ENCODE measurements at places on chromosomes 1 and 21.

- no peak for DNase-seq
Observed at GRCh38 chr1:44424747-44425146, 19.7 kb downstream of the RNF220 start.

GRCh38 chr1:6416295-6416656, 3.4 kb downstream of the HES2 start:
- DNase-seq = no peak

GRCh38 chr1:91552091-91552490, 51.4 kb downstream of the CDC7 start:
- no peak for DNase-seq

DNA sequence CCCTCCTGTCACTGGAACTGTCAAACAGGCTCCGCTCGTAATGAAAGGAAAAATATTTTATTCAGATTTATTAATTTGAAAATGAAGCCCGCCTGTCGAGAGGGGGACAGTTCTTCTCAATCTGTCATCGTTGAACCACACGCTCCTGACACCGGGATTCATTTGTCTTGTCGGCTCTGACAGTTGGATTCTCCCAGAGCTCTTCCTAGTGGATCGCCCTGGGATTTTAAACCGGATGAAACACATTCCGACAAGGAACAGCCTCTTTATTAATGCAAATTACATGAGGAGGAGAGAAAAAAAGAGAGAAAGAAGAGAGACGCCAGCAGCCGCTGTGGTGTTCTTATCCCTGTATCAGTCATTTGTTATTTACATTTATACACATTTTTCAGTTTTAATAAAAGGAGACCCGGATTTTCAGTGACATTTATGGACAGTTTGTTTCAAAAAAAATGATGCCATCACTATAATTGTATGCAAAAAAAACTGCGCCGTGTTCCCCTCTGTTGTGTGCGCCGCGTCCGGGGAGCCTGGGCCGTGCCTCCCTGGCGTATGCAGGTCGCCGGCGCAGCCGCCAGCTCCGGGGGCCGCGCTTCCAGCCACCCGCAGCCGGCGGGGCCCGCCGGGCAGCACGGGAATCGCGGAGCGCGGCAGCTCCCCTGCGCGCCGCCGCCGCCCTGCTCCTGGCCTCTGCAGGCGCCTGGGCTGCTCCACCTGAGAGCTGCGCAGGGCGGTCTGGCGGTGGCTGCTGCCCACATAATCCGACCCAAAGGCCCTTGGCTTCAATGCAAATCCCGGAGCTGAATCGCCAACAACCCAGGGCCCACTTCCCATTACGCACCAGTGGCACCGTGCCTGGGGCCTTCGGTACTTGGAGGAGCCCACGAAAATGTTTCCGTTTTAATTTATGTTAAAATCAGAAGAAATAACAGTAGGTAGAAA, 237.9 kb upstream of the PBX1 start:
- no peak for DNase-seq

DNA sequence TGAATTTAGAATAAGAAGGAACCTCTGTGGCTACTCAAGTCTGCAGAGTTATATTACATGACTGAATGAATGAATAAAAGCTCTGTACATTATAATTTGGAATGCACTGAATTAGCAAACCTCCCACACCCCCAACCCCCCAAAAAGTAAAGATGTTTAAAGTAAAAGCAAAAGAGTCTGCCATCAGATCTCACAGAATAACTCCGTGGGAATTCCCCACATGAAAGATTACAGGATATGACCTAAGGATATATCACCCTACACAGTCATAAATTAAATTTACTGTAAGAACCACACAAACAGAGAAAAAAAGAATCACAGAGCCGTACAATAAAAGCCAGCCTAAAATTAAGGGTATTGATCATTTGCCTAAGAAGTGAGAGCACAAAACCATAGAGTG, 587.3 kb downstream of the PTPRC start:
- DNase-seq = no peak

- no peak for DNase-seq
Observed at GRCh38 chr1:76219366-76219818, 144.8 kb downstream of the ST6GALNAC3 start.

- no peak for DNase-seq
Observed at GRCh38 chr1:58722967-58723366, 23.1 kb upstream of the MYSM1 start.

Measured in DMS 273 treated with DMSO at 0.1 percent for 48 hours (cell line).